ENCODE measurements at places on chromosomes 1 and 21. TPM values are rescaled to one million over a fixed set of nuclear protein-coding genes. Genes with fewer than 3 reads are reported as not detected.

Gene CNR2
- total RNA-seq, result not detected

Gene ANKRD34A
- 0.20 TPM for total RNA-seq

GRCh38 chr1:246162560-246162959 lies 344.5 kb downstream of the SMYD3 start:
- DNase-seq, result no peak

GRCh38 chr1:31795801-31796621 lies 19.8 kb downstream of the SPOCD1 start:
- DNase-seq, result no peak

GRCh38 chr1:233300326-233300725 lies 4.8 kb upstream of the PCNX2 start:
- DNase-seq, result no peak

DNA sequence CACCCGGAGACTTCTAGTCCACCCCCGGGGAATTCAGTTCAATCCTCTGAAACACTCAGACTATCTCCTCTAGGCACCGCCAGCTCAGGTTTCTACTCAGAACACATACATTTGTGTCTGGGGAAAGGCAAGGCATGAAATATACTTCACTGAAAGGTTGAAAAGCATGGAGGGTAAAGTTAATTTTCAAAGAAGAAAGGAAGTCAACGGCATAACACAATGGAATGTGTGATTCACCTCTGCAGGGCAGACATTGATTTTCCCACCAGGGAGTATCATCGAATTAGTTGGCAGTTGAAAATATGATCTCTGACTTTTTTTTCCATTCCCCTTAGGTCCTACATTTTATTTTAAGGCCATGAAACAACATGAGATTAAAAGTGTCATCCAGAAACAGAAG lies 669.4 kb downstream of the SMYD3 start:
- no peak for DNase-seq

DNA sequence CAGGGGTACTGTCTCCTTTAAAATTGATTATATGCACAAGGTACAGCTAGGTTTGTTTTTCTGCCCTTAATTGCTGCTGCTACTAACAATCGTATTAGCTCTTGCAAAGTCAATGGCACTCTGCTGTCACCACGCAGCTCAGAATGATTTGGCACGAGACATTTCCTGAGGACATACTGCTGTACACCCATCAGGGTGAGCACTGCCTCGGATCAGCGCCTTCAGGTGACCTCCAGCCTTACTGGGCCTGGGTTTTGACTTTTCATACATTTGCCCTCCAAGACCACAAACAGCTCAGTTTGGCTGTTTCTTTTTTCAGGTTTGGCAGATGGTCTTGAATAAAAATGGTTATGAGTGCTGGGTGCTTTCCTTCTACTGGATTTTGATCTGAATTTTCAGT lies 110.9 kb downstream of the NTPCR start:
- DNase-seq, result no peak

GRCh38 chr21:30256100-30256499 lies 26.6 kb downstream of the KRTAP24-1 start:
- no peak for DNase-seq

Gene ACTL8
- total RNA-seq, result not detected

Gene IRF6
- total RNA-seq, result 24.3 TPM

- DNase-seq, result no peak
Observed at GRCh38 chr1:66355756-66356155, 178.2 kb upstream of the SGIP1 start.

DNA sequence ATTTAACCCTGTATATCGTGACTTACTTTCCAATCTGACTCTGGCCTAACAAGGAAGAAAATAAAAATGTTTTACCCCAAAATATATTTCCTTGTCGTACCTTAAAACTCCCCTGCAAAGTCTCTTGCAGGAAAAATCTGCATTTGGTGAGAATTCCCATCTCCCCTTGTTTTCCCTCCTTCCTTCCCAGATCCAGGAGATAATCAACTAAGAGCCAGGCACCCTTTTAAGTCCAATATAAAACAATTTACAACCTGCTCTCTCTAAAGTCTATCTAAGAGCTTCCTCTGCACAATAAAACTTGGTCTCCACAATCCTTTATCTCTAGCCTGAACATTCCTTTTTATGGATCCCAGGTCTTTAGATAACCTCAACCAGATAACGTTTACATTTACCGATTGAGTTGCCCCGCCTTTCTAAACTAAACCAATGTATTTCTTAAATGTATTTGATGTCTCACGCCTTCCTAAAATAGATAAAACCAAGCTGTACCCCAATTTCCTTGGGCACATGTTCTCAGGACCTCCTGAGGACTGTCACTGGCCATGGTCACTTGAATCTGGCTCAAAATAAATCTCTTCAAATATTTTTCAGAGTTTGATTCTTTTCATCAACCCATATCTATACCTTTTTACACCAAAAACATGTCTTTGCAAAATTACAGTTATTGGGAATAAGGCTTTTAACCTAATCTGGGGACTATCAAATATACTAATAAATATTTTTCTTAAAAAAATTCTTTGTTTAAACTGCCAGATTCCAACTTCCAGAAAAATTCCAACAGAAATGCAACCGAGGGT lies 993 bp downstream of the DDX59 start:
- no peak for DNase-seq

DNA sequence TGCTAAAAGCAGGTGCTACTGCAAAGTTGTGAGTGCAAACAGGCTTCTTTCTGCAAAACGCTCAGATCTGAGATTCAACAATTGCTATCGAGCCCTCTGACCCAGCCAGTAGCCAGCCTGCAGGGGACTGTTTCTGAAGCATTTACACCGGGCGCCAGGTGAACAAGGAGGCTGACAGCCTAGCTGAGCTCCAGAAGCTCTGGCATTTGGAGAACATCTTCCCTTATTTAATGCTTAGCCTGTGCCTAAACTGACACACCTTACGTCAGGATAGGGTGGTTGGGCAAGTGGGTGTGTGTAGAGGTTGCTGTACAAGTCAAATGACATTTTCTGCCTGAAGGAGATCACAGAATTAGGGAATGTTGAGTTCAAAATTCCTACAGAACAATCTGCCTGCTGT lies 15.8 kb upstream of the PLA2G2C start:
- no peak for DNase-seq

Gene BTBD8
- 3.1 TPM for total RNA-seq

- DNase-seq, result no peak
Observed at GRCh38 chr1:99018313-99018712, 13.7 kb upstream of the PLPPR5 start.

DNA sequence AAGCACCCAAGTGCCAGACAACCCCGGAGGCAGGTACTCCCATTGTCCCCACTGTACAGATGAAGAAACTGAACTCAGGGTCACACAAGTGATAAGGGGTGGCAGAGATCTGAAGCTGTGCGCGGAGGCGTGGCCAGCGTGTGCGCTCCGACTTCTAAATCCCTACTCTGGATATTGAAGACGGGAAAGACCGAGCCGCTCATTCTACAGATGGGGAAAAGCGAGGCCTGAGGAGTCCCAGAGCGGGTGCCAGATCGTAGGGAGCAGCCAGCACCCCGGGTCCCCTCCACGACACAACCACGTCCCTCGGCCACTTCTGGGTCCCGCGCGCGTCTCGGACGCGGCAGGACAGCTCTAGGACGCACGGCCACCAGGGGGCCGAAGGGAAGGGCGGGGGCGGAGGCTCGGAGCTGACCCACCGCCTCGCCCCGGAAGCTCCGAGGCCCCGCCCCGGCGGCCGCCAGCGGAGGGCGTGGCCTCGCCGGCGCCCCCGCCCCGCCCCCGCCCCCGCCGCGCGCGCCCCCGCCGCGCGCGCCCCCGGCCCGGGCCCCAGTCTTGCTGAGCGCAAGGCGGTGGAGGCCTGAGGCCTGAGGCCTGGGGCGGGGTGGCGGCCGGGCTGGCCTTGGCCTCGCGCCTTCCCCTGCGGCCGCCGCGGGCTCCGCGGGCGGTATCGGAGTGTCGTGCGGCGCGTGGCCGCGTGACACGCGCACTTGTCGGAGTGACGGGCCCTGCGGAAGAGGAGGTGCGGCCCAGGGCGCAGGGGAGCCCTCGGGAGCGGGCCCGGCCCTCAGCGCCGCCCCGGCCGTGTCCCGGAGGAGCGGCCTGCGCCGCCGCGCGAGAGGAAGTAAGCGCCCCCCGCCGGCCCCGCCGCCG lies at the start of gene H6PD:
H6PD (plus strand) TSS at position 552 of the 873 bp plus-strand sequence. CDS start 10,161 bp downstream, outside the sequence.
- DNase-seq, result no peak

Gene HFM1
- total RNA-seq, result 0.07 TPM

DNA sequence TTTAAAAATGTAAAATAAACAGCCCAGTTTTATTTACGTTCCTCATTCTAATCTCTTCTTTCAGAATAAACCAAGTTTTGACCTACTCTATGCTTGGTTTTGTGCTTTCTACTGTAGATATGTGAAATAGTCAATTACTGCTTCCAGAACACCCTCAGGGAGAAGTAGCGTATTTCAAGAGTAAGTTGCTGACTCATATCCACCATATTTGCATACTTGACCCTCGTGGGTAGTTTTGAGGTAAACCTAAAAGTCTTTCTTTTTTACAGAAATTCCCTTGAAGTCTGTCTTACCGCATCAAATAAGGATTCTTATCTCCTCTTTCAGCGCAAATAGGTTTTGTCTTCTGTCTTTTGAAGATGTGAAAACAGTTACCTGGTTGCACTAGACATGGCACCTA lies 1.4 kb upstream of the OR2L3 start:
- DNase-seq, result no peak

DNA sequence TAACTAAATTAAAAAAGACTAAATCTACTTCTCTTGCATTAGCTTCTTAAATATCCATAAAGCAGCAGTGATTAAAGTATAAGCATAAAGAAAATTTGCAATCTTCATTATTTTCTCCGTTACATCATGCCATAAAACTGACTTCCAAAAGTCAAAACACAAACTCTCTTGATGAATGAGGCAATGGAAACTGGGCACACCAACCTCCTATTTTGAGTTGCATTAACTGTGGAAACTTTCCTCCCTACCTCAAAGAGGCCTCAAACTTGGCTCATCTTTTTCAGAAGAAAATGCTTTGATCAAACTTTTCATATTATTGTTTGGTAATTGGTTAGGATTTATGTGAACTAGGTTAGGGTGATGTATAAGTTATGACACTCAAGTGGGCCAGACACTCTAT lies 4.1 kb upstream of the BTG3 start:
- DNase-seq, result no peak

Gene HLX
- 16.3 TPM for total RNA-seq

Gene CLCNKB
- not detected for total RNA-seq

Gene SPRR1A
- total RNA-seq, result not detected

Measured in pulmonary artery endothelial cell (primary cell).